Smooth muscle cell of the pulmonary artery (primary cell): ENCODE measurements at places on chromosomes 1 and 21. TPM values are rescaled to one million over a fixed set of nuclear protein-coding genes. Genes with fewer than 3 reads are reported as not detected.

The KCTD3 gene
- 49.7 and 93.3 TPM in 2 replicates for total RNA-seq

The FLG2 gene
- not detected in 2 replicates for total RNA-seq

The FAM177B gene
- total RNA-seq: not detected in 2 replicates

The NSUN4 gene
- 16.7 and 26.4 TPM in 2 replicates for total RNA-seq

The AIM2 gene
- total RNA-seq: not detected in 2 replicates
